CD4-positive, alpha-beta memory T cell (primary cell): ENCODE measurements at places on chromosomes 1 and 21.
A peak's percentile ranks its signal among the peaks of the same experiment; 100 is the strongest.

DNA sequence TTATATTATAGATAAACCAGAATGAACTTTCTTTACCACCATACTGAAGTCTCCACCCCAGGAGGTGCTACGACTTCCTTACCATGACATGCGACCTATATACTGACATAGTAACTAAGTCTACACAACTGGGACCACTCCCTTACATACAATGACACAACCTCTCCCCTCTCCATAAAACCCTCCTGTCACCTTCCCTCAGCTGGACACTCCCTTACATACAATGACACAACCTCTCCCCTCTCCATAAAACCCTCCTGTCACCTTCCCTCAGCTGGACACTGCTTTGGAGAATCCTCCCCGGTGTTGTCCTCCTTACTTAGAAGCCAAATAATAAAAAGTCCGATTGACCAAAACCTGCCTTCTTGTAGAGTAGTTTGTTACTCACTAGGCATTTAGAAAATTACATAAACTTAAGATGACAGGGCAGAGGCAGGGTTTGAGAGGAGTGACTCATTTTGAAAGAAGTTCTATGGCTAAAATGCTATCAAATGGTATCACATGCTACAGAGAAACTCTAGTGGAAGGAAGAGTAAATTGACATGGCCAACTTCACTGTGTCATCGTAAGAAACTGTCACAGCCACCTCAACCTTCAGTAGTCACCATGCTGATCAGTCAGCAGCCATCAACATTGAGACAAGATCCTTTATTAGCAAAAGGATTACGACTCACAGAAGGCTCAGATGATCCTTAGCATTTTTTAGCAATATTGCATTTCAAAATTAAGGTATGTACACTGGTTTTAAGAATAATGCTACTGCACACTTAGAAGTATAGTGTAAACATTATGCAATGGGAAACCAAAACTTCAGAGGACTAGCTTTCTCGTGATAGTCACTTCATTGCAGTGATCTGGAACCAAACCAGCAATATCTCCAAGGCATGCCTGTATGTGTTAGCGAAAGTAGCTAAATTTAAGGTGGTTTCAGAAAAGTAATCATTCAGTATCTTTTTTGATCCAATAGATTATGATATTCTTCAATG, 56.4 kb downstream of the AHCTF1 start:
- DNase-seq = no peak

- DNase-seq = no peak
Measured at GRCh38 chr21:28639737-28640136, 352.9 kb downstream of the LTN1 start.

DNA sequence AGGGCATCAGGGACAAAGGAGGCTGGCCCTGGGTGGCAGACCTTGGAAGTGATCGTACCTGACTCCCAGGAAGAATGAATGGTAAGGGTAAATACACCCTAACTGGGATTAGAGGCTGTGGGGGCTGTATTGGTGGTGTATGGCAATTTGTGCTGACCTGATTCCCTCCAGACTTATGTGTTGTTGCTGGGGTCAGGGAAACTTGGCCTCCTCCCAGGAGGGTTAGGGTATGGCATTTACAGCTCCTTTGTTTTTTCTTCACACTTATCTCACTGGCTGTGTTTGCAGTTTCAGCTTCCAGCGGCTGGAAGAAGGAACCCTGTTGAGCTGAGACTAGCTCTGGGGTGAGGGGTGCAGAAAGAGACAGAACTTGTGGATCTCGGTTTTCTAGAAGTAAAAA, 8.2 kb downstream of the VANGL1 start:
- no peak for DNase-seq

- no peak for DNase-seq
Measured at GRCh38 chr1:226355669-226356551, 46.9 kb upstream of the LIN9 start.

DNA sequence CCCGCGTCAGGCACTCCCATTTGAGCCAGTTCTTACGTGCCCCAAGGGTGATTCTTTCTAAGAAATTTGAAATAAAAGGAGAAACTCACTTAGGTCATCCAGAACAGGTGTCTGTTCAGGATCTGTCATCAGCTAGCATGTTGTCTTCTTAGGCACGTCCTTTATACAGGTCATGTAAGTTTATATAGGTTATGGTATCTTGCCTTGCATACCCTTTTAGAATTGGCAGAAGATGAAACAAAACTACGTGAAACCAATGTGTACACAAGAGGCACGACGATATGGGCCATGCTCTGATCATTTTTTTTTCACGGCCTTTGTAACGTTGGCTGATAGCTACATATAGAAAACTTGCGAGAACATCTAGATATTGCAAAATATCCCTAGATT, 579 bp upstream of the GTF2B start:
- DNase-seq = no peak

DNA sequence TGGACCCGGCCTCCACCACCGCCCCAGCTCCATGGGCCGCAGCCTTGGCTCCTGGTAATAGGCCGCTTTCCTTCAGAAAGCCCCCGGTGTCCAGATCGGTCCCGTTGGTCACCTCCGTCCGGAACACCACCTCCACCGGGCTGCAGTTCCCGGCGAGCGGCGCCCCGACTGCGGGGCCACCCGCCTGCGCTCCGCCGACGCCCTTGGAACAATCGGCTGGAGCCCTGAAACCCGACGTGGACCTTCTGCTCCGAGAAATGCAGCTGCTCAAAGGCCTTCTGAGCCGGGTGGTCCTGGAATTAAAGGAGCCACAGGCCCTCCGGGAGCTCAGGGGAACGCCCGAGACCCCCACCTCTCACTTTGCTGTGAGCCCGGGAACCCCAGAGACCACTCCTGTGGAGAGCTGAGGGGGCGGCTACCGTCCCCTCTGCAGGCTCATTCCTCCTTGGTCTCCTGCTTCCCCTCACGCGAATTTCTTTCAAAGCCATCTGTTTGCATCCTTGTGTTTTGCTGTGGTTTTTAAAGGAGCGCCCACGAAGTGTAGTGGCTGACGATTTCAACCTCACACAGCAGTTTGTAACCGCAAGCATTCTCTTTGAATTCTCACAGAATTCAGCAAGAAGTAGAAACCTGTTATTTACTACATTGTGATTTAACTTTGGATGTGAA, 6.0 kb downstream of the FCRLB start:
- DNase-seq = peak; percentile 67

- no peak for DNase-seq
Measured at GRCh38 chr1:63199706-63200335, 122.5 kb upstream of the FOXD3 start.

GRCh38 chr1:112686835-112687234, 12.4 kb downstream of the MOV10 start:
- no peak for DNase-seq

- DNase-seq = no peak
Measured at GRCh38 chr1:25098717-25099116, 133.6 kb downstream of the SYF2 start.

- DNase-seq = no peak
Measured at GRCh38 chr1:163747261-163747660, 425.5 kb downstream of the NUF2 start.

- peak; percentile 83 for DNase-seq
Measured at GRCh38 chr1:52636721-52637695, 4.0 kb downstream of the SHISAL2A start.

DNA sequence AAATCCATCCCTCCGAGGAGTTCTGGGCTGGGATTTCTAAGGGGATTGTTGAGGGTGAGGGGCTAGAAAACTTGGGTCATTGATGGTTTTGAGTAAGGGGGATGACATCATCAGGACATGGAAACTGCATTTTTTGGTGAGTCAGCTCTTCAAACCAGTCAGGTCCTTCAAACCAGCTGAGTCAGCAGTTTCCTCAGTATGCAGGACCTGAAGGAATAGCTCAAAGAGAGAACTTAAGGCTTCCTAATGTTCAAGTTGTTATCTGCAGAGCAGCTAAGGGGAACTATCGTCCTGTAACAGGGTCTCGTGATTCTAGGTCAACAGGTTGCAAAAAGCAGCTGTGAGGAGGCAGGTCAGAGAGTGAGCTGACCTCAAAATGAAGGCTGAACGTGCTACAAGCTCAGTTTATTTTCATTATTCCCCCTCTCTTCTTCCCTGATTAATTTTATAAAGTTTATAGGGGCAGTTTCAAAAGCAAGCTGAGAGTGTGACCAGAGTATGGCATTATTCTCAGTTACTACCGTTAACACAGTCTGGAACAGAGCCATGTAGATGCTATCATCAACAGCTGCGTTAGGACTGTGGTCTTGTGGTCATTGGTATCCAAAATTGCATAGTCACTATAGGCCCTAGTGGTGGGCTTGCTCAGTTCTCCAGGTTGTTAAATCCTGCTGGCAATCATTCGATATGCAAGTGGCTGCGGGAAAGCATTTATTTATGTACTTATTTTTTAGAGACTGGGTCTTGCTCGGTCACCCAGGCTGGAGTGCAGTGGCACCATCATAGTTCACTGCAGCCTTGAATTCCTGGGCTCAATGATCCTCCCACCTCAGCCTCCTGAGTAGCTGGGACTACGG, 10.7 kb upstream of the SDC3 start:
- no peak for DNase-seq

DNA sequence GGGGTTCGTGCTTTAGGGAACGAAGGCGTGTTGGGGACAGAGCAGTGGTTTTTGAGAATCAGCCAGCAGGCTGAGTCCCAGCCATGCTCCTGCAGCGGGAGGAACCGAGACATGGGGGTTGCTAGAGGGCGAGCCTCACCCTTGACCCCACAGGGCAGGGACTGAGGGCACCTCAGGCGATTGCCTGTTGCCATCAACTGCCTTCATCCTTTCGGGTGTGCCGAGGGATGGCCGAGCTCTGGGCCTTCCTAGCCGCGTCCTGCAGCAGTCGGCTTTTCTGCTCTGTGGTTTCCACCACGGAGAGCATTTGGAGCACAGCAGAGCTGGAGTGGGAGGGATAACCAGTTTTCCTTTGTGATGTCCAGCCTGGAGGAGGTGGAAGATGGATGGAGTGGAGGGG, 13.3 kb downstream of the SPSB1 start:
- DNase-seq = no peak

DNA sequence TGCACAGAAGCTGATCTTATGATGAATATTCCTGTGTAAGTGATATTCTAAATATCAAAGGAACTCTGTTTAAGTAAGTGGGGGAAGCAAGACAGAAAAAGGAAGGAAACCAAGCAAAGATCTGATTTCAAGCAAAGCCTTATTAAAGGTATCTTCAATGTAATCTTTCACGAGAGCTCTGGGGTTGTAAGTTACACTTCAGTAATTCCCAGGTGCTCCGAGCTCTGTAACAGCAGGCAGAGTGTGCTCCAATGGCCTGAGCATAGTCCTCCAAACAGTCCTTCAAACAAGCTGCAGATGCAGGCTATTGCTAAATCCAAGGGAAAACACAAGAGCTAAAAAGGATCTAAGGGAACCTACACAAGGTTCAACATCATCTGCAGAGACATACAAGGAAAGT, 949.7 kb upstream of the TMPRSS15 start:
- DNase-seq = no peak

DNA sequence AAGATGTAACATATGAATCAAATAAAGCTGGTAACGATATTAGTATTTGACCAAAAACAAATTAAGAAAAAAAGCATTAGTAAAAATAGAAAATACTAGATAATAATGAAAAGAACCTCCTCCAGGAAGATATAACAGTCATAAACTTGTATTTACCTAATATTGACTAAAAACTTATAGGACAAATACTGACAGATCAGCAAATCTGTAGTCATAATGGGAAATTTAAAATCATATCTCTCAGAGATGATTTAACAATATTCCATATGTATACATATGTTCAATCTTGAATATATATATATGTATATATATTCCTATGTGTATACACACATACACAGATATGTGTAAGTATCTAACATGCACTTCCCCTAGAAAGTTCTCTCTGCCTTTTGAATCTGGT, 52.0 kb upstream of the FGGY start:
- DNase-seq = no peak

DNA sequence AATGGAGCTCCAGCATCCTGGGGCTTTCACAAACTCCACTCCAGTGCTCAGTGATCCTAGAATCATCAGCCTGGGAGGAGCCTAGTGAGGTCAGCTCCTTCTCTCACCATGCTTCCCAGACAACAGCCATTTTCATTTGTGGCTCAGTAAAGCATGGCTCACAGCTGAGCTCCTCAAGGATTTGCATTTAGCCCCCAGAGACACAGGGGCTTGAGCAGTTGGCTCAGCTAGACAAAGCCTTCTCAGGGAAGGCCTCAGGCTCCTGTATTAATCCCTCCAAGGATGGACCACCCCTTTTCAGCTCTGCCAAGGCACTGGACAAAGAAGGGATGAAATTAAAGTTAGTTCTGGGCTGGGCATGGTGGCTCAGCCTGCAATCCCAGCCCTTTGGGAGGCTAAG, 39.5 kb downstream of the ERI3 start:
- no peak for DNase-seq

DNA sequence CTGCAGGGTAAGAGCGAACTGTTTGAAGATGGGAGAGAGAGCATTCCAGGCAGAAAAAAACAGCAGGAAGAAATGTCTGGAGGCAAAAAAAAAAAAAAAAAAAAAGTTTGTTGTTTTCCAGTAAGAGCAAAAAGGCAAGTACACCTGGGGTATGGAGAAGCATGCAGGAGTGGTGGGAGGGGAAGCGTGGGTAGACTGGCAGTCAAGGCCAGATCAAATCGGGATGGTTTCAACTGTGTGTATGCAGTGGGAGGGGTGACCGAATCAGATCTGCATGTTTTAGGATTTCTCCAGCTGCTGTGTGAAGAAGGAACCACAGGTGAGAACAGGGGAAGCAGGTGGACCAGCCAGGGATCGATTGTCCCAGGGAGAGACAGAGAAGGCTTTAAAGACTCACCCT, 34.7 kb downstream of the CSMD2 start:
- no peak for DNase-seq
